ENCODE measurements at places on chromosomes 6 and 20.

DNA sequence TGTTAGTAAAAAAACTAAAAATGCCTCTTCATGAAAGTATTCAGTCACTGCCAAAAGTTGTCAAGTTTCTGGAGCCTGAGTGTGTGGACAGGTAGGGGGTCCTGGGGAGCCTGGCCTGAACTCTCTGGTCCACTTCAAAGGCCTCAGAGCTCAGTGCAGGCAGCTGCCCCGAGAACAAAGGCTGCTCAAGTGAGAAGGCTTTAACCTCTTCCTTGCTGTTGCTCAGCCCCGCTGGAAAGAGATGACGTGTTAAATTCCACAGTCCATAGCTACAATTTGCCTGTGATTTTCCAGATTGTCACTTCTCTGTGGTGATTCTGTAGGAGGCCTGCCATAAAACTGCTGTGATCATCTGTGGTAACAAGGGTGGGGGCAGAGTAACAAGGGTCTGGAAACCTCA, 96.9 kb downstream of the FAM120B start:
- DNase-seq = no peak

DNA sequence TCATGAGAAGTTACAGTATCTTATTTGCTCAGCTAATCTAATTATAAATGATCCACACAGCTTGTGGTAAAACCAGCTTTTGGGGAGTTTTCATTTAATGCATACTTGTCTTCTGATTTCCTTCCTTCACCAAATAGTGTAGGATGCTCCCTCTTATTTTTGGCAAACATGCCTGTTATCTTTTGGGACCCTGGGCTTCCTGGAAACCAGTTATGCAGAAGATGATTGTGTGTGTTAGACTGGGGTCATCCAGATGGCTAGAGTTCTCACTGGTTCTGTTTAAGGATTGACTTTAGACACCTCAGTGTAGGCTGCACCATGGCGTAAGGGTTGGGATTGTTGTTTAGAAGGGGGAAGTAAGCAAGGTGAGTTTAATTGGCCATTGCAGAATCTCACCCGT, 61.3 kb downstream of the PTPN1 start:
- DNase-seq = no peak

GRCh38 chr6:132161283-132161682, 210.1 kb upstream of the CCN2 start:
- DNase-seq = no peak

- DNase-seq = no peak
Measured at GRCh38 chr6:89146718-89147700, 1.2 kb downstream of the PM20D2 start.

DNA sequence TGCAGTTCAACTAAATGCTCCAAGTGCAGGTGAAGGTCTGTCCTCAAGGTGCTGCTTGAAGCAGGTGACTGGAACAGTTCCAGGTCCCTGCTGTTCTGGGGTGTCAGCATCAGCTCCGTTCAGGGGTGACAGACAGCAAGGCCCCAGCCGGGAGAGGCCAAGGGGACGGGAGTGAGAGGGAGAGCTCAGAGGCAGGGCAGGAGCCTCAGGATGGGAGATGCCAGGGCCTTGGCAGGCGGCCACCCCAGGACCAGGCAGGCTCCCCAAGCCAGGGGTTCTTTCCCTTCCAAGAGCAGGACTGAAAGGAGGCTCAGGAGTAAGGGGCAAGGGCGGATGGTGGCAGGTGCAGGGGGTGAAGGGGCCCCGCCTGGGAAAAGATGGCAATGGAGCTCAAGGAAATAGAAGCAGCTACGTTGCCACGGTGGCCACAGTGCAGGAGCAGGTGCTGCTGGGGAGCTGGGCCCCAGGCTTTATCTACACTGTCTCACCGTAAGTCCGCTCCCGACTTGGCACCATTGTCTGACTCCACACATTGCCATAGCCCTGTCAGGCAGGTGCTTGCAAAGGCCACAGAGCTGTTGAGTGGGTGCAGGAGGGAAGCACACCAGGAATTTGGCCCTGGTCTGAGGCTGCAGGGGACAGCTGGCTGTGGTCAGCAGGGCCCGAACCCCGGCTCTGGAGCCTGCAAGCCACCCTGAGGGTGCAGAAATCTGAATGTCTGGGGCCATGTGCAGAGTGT, 43.1 kb downstream of the ERMARD start:
- no peak for DNase-seq

DNA sequence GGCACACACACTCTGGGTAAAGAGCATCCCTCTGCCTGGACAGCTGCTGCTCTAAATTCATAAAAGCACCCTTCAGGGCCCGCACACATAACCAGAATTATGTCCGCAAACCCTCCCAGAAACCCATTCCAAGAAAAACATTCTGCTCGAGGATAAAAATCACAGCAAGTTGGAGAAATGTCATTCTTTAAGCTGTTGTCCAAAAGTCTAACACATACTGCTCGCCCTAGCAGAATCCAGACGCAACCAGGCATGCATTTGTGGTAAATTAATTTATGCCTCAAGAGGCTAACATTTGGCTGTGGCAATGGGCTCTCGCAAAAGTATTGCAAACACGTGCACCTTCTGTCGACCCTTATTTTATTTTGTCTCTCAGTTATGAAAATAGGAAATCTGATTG, 116.1 kb upstream of the INSM1 start:
- DNase-seq = no peak

- DNase-seq = no peak
Measured at GRCh38 chr6:132661906-132662305, 2.9 kb upstream of the TAAR1 start.

GRCh38 chr6:90893400-90893799, 306.5 kb upstream of the MAP3K7 start:
- DNase-seq = no peak

DNA sequence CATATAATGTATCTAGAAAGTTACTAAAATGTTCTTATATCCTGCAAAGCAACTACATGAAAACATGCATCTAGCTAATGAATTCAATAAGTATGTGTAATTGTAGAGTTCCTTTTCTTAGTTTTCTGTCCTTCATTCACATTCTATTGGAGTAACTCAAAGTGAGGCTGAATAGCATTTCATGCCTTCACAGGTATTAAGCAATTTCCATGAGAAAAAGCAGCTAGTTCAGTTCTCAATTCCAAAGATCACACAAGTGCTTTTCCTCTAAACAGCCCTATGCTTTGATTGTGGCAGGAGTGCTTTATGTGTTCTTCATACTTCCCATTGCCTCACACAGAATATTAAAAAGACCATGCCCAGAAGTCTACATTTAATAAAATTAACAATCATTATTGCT, 274.9 kb downstream of the RFPL4B start:
- DNase-seq = no peak

- DNase-seq = no peak
Measured at GRCh38 chr6:12476484-12476883, 186.3 kb downstream of the EDN1 start.

DNA sequence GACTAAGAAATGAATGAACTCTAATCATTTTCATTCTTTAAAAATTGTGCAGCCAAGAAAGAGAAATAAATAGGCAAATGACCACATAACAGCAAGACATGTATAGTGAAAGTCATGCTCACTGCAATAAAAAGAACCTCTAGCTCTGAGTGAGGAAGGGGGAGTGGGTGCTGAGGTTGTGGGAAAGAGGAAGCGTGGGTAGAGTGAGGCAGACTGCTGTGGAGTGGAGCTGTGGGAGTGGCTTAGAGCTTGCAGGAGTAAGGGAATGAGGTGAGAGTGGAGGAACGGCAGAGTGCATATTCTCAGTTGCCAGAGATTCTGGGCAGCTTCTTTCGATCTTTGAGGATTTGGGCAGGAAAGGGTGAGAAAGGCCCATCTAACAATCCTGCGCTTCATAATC, 10.4 kb downstream of the DEFB129 start:
- DNase-seq = no peak

DNA sequence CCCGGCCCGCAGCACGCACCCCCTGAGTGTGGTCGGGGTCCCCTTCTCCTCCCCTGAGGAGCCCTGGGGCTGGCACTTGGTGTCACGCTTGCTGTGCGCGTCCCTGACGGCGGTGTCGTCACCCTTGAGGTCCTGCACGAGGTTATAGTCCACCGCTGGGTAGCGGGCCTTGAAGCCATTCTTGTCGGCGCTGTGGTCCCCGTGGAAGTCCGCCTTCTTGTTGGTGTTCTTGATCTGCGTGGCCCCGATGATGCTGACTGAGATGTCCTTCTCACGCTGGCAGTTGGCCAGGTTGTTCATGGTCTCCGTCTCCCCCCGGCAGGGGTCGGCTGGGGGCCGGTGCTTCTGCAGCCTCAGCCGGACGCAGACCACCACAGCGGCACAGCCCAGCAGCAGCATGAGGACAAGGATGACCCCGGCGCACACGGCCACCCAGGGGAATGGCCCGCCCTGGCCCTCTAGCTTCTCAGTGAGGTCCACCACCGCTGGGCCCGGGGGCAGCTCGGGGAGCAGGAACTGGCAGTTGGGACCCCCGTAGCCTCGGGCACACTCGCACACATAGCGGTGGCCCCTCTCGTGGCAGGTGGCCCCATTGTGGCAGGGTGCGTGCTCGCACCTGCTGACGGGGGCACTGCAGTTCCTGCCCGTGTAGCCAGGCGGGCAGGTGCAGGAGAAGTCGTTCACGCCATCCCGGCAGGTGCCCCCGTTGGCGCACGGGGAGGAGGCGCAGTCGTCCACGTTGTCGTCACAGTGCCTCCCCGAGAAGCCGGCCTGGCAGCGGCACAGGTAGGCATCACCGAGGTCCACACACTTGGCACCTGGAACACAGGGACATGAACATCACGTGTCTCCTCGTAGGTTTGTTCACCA, 7.4 kb downstream of the DLL1 start:
- no peak for DNase-seq

All from GM18507 (cell line).